T-helper 1 cell (primary cell): ENCODE measurements at places on chromosomes 2 and 18.

GRCh38 chr18:56505971-56506370 is 132.4 kb downstream of the TXNL1 start:
- DNase-seq, result no peak

GRCh38 chr2:182020286-182021070 is 34.8 kb downstream of the PPP1R1C start:
- DNase-seq, result no peak

DNA sequence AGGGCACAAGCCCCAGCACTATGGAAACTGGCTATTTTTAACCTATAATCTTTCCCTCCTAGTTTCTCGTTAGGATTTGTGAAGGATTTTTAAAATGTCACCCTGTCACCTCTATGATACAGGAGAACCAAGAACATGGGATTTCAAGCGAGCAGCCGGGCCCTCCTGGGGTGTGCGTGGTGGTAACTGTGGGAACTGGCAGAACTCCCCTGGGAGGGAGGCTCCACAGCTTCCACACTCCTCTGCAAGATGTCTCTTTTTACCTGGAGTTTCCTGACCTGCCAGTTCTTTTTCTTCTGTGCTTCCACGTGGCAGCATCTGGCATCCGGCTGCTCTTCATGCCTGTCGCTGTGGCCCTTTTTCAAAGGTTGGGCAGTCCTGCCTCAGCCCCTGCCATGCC is 386.3 kb upstream of the MYT1L start:
- DNase-seq, result no peak

DNA sequence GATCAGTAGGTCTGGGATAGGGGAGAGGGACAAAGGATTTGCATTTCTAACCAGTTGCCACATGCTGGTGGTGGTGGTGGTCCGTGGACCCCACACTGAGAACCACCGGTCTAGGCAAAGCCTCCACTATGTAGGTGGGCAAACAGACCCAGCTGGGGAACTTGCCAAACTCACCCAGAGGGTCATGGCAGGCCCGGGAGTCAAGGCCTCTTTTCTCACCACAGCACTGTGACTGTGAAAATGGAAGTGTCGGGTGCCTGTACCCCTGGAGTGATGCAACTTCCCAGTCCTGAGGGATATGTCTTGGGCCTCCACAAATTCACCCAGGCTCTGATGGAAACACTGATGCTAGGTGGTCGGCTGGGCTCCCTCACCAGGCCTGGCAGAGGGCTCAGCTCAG is 101.2 kb upstream of the SMAD2 start:
- no peak for DNase-seq

DNA sequence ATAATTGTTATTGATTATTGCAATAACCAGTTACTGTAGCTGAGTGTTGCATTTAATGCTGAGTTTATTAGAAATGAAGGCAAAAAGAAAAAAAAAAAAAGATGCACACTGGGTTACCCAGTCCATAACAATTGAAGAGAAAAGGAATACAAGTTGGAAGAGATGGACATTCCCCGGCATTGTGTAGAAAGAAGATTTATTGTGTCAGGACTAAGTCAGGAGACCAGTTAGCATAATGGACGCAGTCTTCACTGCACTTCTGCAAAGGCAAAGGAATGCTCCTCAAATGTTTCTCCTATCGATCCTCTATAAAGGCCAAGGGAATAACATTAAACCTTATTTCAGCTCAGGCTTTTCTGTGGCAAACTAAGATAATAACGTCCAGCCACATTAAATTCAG is 157.8 kb downstream of the INSIG2 start:
- no peak for DNase-seq

GRCh38 chr18:47780011-47780725 is 150.3 kb downstream of the SMAD2 start:
- DNase-seq, result no peak

- no peak for DNase-seq
Measured at GRCh38 chr2:240956171-240956934, 42.1 kb upstream of the SNED1 start.

DNA sequence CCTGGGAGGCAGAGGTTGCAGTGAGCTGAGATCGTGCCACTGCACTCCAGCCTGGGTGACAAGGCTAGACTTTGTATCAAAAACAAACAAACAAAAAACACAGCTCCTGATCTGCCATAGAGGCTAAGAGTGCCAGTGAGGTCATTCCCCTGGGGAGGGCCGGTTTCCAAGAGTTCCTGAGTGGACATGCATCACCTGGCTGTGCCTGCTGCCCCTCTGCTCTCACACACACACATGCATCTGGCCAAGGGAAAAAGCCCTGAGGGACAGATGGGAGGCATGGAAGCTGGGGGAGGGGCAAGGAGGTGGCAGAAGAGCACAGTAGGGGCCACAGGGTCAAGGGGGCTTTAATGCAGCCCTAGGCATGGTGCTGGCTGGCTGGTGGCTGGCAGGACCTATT is 60.4 kb downstream of the ZBTB7C start:
- no peak for DNase-seq

GRCh38 chr2:46747297-46747818 is 168.2 kb downstream of the MCFD2 start:
- no peak for DNase-seq

DNA sequence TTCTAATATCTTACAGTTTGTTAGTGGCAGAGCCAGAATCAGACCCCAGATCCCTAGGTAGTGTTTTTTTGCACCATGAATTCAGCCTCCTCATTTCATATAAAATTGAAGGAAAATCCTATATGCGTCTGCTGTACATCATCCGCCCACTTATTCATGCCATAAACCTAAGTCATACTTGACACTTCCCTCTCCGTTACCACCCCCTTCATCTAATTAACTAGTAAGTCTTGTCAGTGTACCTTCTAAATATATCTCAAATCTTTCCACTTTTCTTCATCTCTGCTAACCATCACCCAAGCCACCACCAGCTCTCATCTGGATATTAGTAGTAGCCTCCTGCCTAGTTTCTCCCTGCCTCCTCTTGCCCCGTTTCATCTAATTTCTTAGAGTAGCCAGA is 248.7 kb upstream of the SIX3 start:
- DNase-seq, result no peak

DNA sequence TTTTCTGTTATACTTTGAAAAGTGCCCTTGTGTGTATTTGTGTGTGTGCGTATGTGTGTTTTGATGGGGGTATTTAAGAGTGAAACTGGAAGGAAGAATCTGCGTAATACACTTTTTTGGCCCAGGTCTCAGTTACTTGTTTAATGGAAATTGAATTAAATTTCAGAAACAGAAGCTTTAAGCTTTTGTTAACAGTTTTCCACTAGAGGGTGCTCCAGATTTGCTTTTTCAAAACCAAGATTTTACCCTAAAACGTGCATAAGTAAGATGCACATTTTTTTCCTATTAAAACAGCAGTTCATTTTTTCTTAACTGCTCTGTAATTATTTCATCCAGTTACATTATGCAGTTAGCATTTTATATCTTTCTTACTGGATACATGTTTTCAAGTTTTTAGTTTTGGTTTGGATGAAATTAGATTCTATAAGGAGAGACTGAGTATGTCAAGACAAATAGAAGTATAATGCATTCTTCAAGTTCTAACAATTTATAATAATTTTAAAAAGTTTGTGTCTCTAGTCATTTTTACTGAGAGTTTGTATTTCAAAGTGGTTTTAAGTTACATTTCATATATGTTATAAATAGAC is 97.2 kb downstream of the PIK3C3 start:
- DNase-seq, result no peak

DNA sequence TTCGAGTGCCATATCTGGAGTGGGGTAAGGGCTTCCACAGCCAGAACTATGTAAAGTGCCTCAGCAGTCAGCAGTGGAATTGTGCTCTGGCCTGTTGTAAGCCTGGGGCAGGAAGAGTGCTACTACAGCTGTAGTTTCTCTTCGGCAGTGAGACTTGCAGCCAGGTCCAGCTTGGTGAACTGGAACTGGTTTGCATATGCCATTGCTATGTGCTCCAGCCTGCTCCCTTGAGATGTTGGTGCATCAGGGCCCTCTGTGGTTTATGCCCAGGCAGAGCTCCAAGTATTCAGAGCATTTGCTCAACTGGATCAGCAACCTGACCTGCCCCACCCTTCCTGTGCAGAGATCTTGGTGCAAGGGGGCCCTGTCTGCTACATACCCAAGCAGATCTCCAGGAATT is 47.8 kb downstream of the ZNF804A start:
- no peak for DNase-seq

GRCh38 chr2:159600752-159601151 is 15.6 kb downstream of the BAZ2B start:
- no peak for DNase-seq

DNA sequence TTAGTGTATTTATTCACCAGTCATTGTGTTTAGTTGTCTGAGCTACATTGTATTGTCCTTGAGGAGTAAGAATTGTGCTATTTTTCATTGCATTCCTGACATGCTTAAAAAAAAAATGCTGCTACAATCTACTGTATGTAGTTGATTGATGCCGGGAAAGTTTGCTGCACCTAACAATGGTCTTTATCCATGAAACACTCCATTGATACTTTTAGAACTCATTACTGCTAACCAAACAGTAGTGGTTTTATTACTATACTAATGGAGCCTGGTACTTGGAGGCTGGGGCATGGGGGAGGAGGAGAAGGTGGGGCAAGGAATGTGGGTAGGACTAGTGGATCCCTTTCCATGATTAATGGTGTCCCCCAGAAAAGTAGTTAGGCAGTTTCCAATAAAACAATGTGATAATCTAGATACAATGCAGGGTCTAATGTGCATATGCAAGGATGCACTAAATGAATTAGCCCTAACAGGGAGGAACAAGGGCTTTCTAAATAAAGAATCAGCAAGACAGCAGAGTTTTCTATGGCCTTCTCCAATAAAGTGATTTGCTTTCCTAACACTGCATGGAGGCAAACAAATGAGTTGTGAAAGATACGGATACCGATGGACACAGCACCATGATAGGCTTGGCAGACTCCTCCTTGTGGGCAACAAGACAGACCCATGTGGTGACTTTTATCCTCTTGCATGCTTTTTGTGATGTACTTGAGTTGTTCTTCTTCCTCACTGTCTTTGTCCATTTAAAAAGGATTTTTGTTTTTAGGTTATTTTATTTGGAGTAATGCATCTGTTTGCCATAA is 78.5 kb downstream of the FMNL2 start:
- no peak for DNase-seq

- DNase-seq, result no peak
Measured at GRCh38 chr2:156423674-156424282, 12.4 kb upstream of the GPD2 start.

GRCh38 chr2:209771474-209772289 is at the start of gene UNC80:
TSS of gene UNC80 (plus strand) at chr2:209771832. CDS start at chr2:209772073, 241 bp downstream.
- no peak for DNase-seq

GRCh38 chr2:196482119-196483065 is 157.1 kb upstream of the CCDC150 start:
- no peak for DNase-seq

- DNase-seq, result no peak
Measured at GRCh38 chr18:53665701-53666100, 558.8 kb downstream of the MBD2 start.

DNA sequence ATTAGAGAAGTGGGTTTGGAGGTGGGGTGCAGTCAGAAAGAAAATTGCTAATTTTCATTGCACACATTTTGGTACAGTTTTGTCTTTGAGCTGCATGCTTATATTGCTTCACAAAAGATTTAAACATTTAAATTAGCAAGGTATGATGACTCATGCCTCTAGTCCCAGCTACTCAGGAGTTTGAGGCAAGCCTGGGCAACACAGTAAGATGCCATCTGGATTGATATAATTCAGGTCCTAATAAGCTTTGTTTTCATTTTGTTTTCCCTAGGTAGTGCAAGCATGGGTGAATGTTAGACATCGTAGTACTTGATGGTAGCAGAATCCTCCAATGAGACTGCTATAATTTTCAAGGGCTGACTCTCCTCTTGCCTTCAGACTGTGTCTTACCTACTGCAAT is 396.7 kb upstream of the RGPD4 start:
- DNase-seq, result no peak

- no peak for DNase-seq
Measured at GRCh38 chr2:226088366-226088674, 688.8 kb downstream of the NYAP2 start.

DNA sequence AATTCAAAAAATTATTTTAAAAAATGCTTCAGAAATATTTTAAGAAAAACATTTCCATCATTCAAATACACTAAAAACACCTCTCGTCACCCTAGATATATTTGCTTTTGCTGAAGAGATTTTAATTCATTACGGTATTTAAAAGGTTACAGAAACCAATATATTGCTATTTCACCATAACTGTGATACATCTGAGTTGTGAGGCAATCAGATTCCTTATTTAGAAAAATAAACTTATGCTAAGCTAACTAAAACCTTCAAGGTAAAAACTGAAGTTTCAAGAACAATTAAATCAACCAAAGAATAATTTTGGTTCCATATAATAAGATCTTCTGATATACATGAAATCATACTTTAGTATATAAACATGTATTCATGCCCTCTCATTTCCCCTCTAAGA is 32.8 kb downstream of the PELI1 start:
- no peak for DNase-seq

DNA sequence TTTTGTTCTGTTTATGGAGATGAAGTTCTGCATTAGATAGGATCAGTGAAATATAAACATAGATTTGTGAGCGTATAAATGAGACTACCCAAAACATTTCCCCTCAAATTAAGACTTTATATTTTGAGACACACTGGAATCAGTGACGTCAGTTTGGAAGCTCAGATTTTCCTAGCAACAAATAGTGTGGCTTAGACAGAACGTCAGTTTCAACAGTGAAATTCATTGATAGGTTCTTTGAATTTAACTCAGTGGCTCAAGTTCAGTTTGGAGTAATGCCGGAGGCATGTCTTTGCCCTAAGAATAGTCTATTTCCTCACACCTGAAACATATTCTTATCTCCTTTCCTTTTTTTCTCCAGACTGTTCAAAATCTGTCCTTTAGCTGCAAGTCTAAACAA is 113.6 kb upstream of the ARHGAP15 start:
- no peak for DNase-seq

GRCh38 chr2:144390424-144391020 is 129.4 kb downstream of the ZEB2 start:
- DNase-seq, result no peak

DNA sequence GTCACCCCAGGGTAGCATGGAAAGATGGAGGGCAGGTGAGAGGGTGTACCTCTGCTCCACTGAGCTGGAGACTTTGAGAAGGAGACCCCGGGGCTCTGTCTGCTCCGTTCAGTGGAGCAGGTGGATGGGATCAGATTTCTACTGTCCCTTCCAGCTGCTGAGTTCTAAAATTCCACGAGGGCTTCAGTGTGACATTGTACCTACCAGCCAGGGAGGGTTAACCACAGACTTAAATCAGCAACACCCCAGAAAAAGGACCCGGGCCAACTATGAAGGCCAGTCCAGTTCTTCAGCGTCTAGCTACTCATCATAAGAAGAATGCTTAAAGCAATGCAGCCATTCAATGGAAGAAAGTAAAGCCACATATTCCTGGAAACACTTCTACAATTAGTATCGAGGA is 23.8 kb downstream of the STAT1 start:
- no peak for DNase-seq

DNA sequence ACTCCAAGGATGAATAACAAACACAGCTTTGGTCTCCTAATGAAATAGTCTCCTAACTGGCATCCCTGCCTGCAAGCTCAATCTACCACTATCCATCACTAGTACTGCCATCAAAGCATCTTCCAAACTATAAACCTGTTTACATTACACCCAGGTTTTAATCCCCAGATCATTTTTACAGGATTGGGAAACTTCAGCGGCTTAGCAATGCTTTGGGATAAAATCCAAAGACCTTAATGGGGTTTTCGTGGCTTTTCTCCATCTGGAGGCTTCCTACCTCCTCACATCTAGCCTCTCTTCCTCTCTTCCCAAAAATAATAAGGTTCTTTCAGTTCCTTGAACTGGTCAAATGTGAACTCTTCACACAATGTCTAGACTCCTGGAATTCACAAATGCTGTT is 92.2 kb upstream of the SETBP1 start:
- DNase-seq, result no peak
